Pancreas (tissue), 10 donors: ENCODE measurements at places on chromosomes 2 and 18. TPM values are rescaled to one million over a fixed set of nuclear protein-coding genes. Genes with fewer than 3 reads are reported as not detected.
A peak's percentile ranks its signal among the peaks of the same experiment; 100 is the strongest.

- no peak for DNase-seq
- no peaks in the 10 kb centered on the region for H3K27me3 ChIP-seq
- H3K36me3 ChIP-seq: no peaks in the 10 kb centered on the region
- H3K4me1 ChIP-seq: no peaks in the 10 kb centered on the region
Measured at GRCh38 chr2:81872006-81872405, 1567.5 kb upstream of the LRRTM1 start.

- no peak overlapping the region for H3K27ac ChIP-seq
- no peaks in the 10 kb centered on the region for H3K36me3 ChIP-seq
- DNase-seq: no peak
Measured at GRCh38 chr18:58787536-58788149, 77.0 kb upstream of the ZNF532 start.

GRCh38 chr2:187299122-187299906 is 148.7 kb downstream of the CALCRL start:
- no peaks in the 10 kb centered on the region for H3K27me3 ChIP-seq
- H3K4me1 ChIP-seq: no peaks in the 10 kb centered on the region
- no peak overlapping the region for H3K4me3 ChIP-seq
- no peak for DNase-seq
- H3K27ac ChIP-seq: no peak overlapping the region

DNA sequence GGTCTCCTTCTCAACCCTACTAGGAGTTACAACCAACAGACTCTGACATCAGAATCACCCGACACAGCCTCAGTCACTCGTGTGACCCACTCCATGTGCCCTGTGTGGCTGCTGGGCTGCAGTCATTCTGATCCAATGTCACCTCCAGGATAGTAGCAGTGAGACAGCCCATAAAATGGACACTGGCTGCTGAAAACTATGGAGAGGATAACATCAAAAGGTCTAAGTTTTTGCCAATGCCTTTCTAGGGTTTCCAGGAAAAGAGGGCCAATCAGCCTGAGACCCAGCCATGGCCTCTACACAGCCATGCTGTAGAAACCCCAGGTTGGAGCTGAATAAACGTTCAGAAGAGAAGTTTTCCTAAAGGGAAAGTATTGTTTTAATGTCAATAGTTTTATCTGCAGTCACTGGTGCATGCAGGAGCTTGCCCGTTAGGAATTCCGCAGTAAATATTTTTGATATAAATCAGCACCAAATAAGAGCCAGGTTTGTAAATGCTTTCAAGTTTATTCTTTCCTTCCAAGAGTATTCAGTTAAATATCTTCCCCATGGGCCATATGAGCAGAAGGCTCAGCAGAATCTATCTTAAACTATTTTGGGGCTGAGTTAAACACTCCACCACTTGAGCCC is 92.2 kb upstream of the PID1 start:
- no peak for DNase-seq
- H3K27me3 ChIP-seq: no peaks in the 10 kb centered on the region
- no peaks in the 10 kb centered on the region for H3K36me3 ChIP-seq
- no peaks in the 10 kb centered on the region for H3K4me1 ChIP-seq

DNA sequence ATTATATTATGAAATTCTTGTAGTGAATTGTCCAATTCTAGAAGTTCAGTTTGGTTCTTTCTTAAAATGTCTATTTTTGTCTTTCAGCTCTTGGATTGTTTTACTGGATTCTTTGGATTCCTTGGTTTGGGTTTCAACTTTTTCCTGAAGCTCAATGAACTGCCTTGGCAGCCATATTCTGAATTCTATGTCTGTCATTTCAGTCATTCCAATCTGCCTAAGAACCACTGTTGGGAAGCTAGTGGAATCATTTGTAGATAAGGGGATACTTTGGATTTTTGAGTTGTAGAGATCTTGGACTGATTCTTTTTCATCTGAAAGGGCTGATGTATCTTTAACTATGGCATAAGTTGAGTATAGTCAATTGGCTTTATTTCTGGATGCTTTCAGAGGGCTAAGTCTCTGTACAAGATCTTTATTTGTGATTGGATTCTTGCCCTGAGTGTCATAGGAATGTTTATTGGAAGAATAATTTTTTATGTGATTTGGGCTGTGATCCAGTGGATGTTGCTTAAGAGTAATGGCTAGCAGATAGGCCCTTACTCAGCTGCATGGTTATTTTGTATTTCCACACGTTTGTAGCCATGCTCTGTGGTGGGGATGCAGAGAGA is 42.3 kb downstream of the SERPINB7 start:
- H3K27me3 ChIP-seq: no peaks in the 10 kb centered on the region
- no peaks in the 10 kb centered on the region for H3K4me1 ChIP-seq
- DNase-seq: no peak

- peaks cover 13% of the 10 kb centered on the region for H3K4me1 ChIP-seq
- peaks cover 9% of the 10 kb centered on the region for H3K36me3 ChIP-seq
- H3K27me3 ChIP-seq: no peaks in the 10 kb centered on the region
- H3K27ac ChIP-seq: peak overlapping the region; percentile 58
Measured at GRCh38 chr2:201220102-201220570, 37.2 kb downstream of the CASP10 start.

GRCh38 chr2:70979180-70979488 is 704 bp downstream of the ANKRD53 start:
- H3K27me3 ChIP-seq: no peaks in the 10 kb centered on the region
- peaks cover 5% of the 10 kb centered on the region for H3K4me1 ChIP-seq
- no peaks in the 10 kb centered on the region for H3K36me3 ChIP-seq
- DNase-seq: no peak

DNA sequence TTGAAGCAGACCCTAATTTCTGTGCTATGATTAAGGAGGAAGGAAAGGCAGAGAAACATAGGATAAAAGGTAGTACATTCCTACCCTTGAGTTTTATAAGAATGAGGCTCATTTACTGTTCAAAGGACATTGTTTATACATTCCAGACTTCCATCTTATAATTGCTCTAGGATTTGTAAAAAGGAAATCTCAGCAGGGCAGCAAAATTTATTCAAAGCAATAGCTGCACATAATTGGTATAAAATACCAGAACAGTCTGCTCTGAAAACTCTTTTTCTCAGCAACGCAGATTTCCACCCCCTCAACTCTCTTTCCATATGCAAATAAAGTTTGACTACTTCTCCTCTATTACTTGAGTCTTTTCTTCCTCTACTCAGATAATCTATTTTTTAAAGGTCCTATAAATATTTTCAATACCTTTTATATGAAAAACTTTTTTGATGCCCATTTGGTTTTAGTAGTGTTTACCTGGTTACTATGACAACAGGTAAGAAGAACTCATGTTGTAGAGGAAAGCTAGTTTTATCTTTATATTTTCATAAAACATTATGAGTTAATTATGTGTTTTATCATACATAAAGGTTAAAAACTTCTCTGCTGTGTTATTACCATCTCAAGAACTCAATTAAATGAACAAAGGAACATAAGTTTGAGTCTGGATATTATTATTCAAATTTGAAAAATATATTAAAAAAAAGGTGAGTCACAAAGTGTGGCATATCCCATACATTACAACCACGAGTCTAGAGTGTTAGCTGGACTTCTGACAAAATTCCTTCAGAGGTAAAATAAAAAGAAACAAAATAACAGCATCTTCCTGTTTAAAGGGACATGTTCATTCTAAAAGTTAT is 19.9 kb downstream of the RBMS1 start:
- peaks cover 12% of the 10 kb centered on the region for H3K4me1 ChIP-seq
- H3K27ac ChIP-seq: no peak overlapping the region
- H3K36me3 ChIP-seq: no peaks in the 10 kb centered on the region
- H3K27me3 ChIP-seq: no peaks in the 10 kb centered on the region

GRCh38 chr18:70431203-70431624 is 142.4 kb downstream of the SOCS6 start:
- H3K27me3 ChIP-seq: no peaks in the 10 kb centered on the region

MBD1 gene
- 33.9 TPM for total RNA-seq

LDLRAD4 gene
- 14.0 TPM for total RNA-seq

SNTG2 gene
- total RNA-seq: 4.5 TPM
